CD4-positive, CD25-positive, alpha-beta regulatory T cell (primary cell): ENCODE measurements at places on chromosomes 5 and 9.

- no peak for DNase-seq
Observed at GRCh38 chr9:89014153-89014552, 22.9 kb downstream of the S1PR3 start.

DNA sequence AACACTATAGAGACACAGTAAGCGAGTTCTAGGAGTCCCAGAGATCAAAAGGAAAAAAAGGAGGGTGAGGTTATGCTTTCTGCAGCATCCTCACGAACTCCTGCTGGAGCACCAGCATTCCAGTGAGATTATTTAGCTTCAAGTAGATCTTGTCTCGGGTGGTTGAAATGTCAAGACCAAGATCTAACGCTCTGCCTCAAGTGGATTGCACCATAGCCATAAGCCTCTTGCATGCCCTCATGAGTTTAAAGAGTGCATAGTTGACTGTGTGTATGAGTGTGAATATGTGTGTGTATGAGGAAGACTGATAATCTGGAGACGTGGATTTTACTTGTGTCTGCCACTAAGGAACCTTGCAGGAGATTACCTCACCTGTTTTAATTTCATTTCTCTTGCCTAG is 335.3 kb upstream of the ADAMTSL1 start:
- DNase-seq, result no peak

GRCh38 chr5:156473269-156473908 is 146.4 kb downstream of the SGCD start:
- no peak for DNase-seq

DNA sequence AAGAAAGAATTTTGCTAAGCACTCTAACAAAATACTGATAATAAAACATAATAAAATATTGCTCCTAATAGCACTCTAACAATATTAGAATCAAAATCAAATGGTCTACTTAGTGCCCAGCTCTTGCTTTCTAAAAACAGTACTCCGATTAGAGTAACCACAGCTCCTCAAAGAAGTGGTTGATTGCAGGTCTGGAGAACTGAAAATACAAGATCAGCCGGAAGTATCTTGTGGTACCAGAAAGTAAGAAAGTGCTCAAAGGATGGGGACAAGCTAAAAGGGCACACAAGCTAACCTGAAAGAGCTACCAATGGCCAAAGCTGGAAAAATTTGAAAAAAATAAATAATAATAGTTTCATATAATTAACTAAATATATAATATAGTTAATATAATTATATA is 119.2 kb downstream of the CWC27 start:
- no peak for DNase-seq
